ENCODE measurements at places on chromosomes 12 and 14.

DNA sequence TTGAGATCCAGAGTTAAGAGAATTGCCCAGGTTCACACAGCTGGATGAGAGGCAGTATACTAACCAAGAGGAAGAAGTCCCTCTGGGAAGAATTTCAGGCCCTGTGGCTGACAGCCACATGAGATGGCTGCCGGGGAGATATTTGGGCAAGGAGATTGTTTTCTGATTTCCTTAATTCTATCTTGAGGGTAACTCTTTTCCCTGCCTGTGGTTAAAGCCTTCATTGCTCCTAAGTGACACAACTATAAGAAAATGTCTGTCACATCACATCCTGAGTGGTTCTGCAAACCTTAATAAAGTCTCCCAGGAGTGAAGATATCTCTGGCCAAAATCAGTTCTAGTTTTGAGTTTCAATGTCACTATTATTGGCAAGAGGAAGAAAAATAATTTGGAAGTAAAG lies 9.6 kb downstream of the ARHGDIB start:
- no peak for DNase-seq

DNA sequence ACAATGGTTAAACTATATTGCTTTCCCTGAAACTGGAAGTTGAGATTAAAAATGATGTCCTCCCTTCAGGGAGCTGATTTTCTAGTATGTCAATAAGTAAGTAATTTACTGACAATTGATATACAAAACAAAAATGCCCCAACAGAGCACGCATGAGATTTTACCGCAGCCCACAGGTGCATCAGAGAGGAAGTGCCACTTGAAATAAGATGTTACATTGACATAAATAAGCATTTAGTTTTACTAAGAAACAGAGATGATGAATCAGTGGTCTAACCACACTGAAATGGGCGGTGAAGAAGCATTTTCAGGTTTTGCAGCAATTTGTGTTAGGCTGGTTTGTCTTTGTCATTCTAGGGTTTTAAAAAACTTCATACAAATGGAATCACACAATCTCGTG lies 8.8 kb upstream of the CLECL1 start:
- DNase-seq = no peak

- DNase-seq = no peak
These were observed 71.1 kb downstream of the PELI2 start for GRCh38 chr14:56189307-56189706.

DNA sequence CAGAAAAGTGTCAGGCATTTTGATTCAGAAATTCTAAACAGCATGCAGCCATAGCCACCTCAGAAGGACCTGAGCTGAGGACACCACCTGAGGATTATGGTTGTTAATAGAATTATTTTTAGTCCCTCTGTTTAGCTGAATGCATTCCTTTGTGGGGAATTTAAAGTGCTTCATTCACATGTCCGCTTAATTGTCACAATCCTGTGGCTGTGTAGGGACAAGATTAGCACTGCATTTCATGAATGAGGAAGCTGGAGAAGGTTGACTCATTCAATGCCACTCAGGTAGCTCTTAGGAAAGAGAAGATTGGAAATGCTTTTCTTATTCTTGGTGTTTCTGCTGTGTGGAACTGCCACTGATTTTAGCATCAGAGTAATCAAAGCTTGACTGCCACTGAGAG lies 42.0 kb upstream of the KRR1 start:
- no peak for DNase-seq

DNA sequence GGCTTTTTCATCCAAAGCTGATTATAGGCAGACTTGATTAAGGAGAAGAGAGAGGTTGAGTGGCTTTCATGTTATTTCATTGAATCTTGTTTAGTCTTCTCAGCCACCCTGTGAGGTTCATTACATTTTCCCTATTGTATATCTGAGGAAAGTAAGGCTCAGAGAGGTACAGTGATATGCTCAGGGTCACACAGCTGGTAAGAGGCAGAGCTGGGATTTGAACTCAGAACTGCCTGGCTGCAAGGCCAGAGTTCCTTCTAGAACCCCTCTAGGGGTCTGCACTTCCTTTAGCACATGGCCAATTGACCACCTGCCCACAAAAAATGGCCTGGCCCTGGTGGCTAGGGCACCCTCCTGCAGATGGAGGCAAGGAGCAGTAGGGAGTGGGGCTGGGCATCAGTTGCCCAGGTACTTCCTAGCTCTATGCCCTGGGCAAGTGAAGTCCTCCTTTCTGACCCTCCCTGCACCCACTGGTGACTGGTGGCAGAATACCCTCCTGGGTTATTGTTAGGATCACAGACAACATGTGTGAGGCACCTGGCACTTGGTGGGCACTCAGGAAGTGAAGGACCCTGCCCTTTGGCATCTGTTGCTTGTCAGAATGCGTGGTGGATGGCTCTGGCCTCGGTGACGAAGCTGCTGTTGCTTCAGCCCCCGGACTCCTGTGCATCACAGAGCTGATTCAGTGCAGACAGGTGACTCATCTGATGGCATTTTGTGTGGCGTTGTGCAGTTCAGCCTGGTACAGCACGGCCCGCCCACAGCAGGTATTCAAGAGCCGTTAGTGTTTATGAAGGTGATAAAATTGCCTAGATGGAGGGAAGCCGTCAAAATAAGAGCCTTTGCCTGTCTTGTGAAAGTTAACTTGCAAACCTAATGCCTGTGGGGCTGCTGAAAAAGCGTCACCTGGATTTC lies 115.8 kb downstream of the SLC25A47 start:
- DNase-seq = no peak

DNA sequence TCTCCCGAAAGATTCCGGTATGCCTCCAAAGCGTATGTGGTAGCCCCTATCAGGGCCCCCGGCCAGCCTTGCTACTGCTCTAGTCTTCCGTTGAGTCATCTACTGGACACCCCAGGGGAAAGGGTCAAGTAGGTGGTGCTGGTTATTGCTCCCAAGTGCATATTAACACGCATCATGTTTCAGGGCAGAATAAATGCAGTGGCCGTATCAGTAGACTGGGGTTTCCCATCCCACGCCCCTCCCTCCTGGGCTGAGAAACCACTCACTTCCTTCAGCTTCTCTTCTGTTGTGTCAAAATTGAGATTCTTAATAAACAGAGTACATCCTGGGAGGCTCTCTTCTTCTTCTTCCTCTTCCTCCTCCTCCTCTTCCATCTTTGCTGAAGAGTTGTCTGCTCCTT lies 39.3 kb downstream of the RBM19 start:
- no peak for DNase-seq

DNA sequence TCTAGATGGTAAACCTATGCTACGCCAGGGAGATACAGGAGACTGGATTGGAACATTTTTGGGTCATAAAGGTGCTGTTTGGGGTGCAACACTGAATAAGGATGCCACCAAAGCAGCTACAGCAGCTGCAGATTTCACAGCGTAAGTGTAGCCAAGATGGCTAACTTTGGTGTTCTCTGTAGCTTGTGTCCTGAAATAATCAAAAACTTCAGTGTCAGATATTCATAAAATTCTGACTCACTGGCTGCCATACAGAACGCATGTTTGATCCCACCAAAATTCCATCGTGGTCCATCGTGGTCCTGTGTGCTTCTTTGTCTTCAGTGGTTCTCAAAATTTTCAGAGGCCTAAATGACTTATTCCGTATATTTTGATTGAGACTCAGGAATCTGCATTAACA lies 1.3 kb downstream of the STRAP start:
- DNase-seq = no peak

DNA sequence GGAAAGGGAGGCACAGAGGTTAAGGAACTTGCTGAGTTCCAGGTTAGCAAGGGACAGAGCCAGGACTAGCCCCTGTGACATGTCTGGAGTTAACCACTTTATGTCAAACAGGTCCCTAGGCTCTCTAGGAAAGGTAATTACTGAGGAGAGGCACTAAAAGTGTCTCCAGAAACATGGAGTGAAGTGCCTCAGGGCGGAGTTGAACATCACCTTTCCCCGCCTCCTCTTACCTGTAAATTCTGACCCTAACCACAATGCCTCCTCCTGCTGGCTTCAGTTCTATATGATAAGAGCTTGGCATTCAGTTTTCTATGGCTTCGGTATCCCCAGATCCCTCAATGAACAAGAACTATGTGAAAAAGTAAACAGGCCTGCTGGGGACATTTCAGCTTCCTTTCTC lies 18.1 kb downstream of the RPH3A start:
- no peak for DNase-seq

DNA sequence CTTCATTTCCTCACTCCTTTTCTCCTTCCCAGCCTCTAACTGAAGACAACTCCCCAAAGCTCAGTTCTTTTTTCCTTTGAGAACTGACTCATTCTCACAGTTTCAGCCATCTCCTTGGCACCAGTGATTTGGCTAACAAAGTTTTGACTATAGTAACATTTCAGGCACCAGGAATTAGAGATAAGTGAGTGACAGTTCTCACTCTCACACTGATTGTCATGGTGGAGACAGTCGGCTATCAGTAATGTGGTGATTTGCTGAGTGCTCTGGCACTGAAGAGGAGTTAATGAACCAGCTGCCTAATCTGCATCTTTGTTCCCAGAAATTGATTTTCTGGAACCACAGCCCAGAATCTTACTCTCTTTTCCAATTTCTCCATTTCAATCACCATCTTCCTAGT lies 29.5 kb downstream of the HELB start:
- DNase-seq = no peak

- no peak for DNase-seq
These were observed 417.1 kb downstream of the AEBP2 start for GRCh38 chr12:19856389-19856788.

- DNase-seq = no peak
These were observed 189.2 kb upstream of the STXBP6 start for GRCh38 chr14:25239170-25239569.

- no peak for DNase-seq
These were observed 297.7 kb upstream of the CLEC14A start for GRCh38 chr14:38553586-38553985.

GRCh38 chr12:78002878-78003277 lies 172.2 kb downstream of the NAV3 start:
- DNase-seq = no peak

DNA sequence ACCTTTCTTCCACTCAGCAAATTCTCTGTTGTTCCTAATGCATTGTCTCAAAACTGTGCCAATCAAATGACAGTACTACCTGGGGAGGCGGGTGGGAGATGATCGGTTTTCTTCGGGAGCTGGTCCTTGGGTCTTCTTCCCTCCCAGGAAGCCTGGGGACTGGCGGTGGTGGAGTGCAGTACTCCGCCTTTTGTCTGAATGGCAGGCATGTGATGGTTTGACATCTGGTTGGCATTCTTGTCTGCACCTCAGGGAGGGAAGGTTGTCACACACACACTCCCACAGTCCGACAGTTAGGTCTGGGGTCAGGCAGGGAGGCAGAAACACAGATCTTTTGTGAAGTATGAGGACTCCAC lies 114.8 kb downstream of the SNAPC1 start:
- DNase-seq = no peak

DNA sequence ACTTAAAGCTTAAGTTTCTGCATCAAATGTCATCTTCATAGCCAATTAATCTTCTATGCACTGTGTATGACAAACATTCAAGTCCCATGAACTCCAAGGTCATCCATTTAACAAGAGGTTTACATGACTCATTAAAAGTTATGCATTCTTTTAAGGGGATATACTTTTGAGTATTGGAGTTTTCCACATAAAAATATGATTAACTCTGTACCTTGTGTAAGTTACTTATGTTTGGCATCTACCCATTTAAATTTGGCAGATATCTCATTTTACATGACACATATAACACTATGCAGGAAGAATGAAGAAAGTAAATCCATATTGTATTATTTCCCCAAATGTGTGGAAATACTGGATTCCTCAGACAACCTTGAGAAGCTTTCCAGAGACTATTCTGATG lies 240.2 kb downstream of the PAX9 start:
- DNase-seq = no peak

DNA sequence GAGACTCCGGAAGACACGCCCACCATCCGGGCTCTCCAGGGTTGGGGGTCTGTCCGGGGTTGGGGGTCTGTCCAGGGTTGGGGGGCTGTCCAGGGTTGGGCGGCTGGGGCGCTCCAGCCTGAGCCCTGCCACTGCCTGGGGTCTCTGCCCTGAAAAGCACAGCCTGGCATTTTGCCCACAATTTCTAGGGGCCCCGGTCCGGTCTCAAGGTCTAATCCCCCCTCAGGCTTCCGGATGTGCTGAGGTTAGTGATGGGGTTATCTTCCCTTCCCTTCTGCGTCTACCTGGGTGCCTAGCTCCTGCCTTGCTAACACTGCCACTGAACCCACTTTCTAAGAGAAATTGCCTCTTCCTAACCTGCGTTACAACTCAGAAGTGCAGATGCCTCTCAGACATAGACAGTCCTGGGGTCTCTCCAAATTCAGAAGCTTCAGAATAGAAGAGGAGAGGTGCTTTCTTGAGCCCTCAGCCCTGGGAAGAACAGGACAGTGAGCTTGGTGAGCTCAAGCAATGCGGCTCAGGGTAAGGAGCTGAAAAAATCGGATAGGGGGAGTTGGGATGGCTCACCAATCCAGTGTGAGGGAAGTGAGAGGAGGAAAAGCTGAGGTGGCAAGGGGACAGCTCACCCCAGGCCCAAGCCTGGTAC lies 5.7 kb downstream of the LHX5 start:
- no peak for DNase-seq

- no peak for DNase-seq
These were observed 1.3 kb downstream of the CD4 start for GRCh38 chr12:6790496-6791150.

- no peak for DNase-seq
These were observed 2.1 kb upstream of the PLEK2 start for GRCh38 chr14:67413806-67414769.

DNA sequence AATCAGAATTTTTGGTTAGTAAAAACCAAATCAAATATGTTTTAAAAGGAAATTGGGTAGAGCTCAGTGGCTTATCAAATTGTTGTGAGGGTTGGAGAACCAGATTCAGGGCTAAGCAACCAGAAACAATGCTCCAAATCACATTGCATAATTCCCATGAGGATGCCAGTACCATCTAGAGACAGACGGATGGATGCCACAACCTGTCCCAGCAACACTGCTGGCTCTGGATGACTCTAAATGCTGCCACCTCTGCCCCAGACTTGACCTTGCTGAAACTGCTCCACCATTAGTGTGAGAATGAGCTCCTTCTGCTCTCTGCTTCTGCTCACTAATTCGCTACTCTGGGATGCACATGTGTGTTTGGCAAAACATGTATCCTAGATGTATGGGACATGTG lies 43.9 kb downstream of the FRS2 start:
- no peak for DNase-seq

- DNase-seq = no peak
These were observed 112.7 kb upstream of the FUT8 start for GRCh38 chr14:65299826-65300225.

- DNase-seq = no peak
These were observed 119.1 kb upstream of the FAR2 start for GRCh38 chr12:29030006-29030405.

GRCh38 chr14:60101786-60102185 lies 10.1 kb downstream of the PCNX4 start:
- no peak for DNase-seq

DNA sequence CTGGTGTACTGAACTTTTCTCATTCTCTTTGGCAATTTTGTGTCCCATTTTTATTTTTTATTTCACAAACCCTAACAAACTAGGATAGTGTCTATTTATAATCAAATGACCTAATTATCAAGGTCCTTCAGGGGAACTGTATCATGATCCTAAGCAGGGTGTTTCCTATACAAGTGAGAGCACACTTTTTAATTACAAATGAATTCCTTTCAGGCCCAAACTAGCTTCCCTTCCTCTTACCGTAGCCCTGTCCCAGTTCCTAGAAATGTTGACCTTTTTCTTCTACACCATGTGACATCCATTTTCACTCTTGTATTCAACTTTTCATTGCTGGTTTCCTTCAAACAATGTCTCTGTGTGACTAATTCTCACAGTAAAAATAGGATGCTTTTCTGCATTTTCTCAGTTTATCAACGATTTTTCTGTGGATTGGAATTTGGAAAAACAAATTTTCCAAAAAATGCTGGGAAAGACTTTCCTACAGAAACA lies 411.4 kb downstream of the CCDC91 start:
- no peak for DNase-seq
